Right renal pelvis (tissue), 4 donors: ENCODE measurements at places on chromosomes 13 and 19.

GRCh38 chr19:47742634-47743033, 2.7 kb upstream of the NOP53 start:
- no peak for DNase-seq

DNA sequence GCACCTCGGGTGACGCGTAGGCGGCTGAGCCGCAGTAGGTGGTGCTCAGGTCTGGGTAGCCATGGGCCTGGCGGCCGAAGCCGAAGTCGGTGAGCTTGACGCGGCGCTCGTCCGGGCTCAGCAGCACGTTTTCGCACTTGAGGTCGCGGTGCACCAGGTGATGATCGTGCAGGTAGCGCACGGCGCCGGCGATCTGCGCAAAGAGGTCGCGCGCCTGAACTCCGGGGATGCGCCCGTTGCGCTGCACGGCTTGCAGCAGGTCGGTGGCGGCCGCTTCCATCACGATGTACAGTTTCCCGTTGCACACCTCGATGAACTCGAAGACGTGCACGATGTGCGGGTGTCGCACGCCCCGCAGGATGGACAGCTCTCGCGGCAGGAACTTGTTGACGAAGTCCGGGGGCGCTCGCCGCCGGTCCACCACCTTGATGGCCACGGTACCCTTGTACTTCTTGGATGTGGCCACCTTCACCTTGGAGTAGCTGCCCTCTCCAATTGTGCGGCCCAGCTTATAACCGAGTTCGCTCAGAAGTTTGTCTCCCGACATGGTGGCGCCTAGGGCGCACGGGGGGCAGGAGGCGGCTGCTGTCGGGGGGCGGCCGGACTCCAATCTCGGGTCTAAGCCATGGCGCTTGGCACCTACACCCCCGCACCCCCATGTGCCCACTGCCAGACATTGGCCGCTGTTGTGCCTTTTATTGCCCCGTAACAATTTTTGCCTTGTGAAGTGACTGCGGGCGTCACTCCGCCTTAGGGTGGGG, at the start of gene TSSK6:
Gene TSSK6, minus strand, starts transcription at position 668 of the 761 bp plus-strand sequence. Its CDS starts 121 bp downstream, at position 547.
- DNase-seq = no peak

DNA sequence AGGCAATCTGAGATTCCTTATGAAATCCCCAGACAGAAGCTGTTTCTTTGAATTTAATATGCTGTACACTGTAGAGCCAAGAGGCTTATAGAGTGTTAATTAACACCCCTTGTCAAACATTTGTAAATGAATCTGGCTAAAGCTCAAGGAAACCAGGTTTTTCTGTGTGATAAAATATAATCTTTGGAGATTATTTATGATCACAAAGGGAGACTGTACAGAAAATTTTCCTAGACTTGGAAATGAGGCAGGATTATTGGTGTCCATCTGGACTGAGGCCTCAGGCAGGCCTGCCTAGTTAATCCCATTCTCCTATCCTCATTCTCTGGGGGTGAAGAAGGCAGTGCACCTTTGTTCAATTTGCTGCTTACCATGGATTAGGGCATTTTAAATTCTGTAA, 17.8 kb downstream of the KL start:
- no peak for DNase-seq

DNA sequence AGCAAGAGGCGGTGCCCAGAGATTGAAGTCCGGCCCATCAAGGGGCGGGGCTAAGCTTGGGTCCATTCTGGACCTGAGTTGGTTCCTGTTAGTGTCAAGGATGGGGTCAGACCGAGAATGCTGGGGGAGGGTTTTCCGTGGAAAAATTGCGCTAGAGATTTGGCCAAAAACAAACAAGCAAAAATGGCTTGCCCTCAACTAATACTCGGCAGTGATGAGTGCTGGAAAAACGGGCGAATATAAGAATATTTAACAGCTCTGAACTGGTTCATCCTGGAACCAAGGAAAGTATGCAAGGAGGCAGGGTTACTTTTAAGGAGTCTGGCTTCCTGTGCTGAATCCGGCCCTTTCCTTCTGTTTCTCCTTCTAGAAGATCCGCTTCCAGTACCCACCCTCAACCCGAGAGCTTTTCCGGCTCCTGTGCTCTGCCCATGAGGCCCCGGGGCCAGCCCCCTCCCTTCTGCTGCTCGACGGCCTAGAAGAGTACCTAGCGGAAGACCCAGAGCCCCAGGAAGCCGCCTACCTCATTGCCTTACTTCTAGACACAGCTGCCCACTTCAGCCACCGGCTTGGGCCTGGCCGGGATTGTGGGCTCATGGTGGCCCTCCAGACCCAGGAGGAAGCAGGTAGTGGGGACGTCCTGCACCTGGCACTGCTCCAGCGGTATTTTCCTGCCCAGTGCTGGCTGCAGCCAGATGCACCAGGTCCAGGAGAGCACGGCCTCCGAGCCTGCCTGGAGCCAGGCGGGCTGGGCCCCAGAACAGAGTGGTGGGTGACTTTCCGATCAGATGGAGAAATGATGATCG, 880 bp downstream of the SWSAP1 start:
- no peak for DNase-seq

- no peak for DNase-seq
Measured at GRCh38 chr13:63433546-63434150, 2018.0 kb upstream of the PCDH20 start.

DNA sequence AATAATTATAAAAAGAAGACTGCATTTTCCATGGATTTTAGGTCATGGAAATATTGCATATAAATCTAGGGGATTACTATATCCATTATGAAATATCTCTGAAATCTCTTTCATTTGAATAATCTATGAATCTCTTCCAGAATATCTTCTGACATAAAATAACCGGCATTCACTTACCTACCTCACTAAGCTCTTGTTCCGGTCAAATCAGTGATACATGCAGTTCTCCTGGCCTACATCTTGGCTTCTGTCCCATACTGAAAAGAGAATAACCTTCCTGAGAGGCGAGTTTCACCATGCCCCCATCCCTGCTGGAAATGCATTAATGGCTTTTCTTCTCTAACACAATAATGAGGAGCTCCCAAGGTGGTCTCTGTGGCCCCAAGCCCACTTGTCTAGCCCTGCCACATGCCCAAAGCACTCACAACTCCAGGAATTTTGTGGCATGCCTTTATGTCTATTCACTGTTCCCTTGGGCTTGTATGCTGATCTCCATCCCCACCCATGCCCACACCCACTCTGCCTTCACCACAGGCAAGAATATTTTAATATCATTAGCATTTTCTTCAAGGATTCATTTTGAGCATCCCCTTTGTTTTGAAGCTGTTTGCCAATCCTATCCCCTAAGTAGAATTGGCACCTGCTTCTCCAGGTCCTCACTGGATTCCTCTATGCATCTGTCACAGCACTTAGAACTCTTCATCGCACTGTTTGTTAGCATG, 401.6 kb downstream of the COG6 start:
- no peak for DNase-seq

GRCh38 chr19:14078411-14078810, 5.8 kb downstream of the MISP3 start:
- DNase-seq = no peak
